Activated CD8-positive, alpha-beta memory T cell treated with anti-CD3 and anti-CD28 coated beads for 36 hours (primary cell): ENCODE measurements at places on chromosomes 12 and 14. TPM values are rescaled to one million over a fixed set of nuclear protein-coding genes. Genes with fewer than 3 reads are reported as not detected.

KLRF2 gene
- not detected for total RNA-seq

TPH2 gene
- not detected for total RNA-seq

DPY19L2 gene
- total RNA-seq = 8.7 TPM

HOXC4 gene
- 1.0 TPM for total RNA-seq

TTC8 gene
- 7.4 TPM for total RNA-seq

KRT79 gene
- 0.23 TPM for total RNA-seq

COX8C gene
- not detected for total RNA-seq

ARHGEF40 gene
- 0.11 TPM for total RNA-seq

OR10P1 gene
- total RNA-seq = not detected

ADAMTS20 gene
- total RNA-seq = not detected

MTHFD1 gene
- 268 TPM for total RNA-seq

LMO3 gene
- total RNA-seq = not detected

GLT8D2 gene
- total RNA-seq = 0.10 TPM

DCAF11 gene
- total RNA-seq = 60.3 TPM

TRPV4 gene
- not detected for total RNA-seq

FOXM1 gene
- 79.1 TPM for total RNA-seq

ACTN1 gene
- 73.8 TPM for total RNA-seq

PIANP gene
- 0.55 TPM for total RNA-seq

MMP14 gene
- 1.8 TPM for total RNA-seq

TMEM63C gene
- 1.3 TPM for total RNA-seq

THAP2 gene
- 8.7 TPM for total RNA-seq

SLC35F4 gene
- not detected for total RNA-seq

CLEC9A gene
- total RNA-seq = not detected

PAH gene
- total RNA-seq = not detected

NRXN3 gene
- total RNA-seq = not detected

DLGAP5 gene
- total RNA-seq = 46.6 TPM

C12orf54 gene
- total RNA-seq = not detected

ADIPOR2 gene
- 66.4 TPM for total RNA-seq

DHH gene
- total RNA-seq = not detected

ENO2 gene
- 175 TPM for total RNA-seq

PTPRB gene
- total RNA-seq = not detected

CRIP1 gene
- total RNA-seq = 285 TPM

TC2N gene
- 14.6 TPM for total RNA-seq

ERC1 gene
- total RNA-seq = 25.8 TPM

FRMD6 gene
- total RNA-seq = 2.1 TPM

E2F7 gene
- total RNA-seq = 7.9 TPM

P2RX7 gene
- 5.0 TPM for total RNA-seq

SSPN gene
- not detected for total RNA-seq

MMP17 gene
- 0.51 TPM for total RNA-seq

SLC25A47 gene
- not detected for total RNA-seq

TDRD9 gene
- 0.50 TPM for total RNA-seq

MOK gene
- total RNA-seq = 9.6 TPM

CLEC14A gene
- not detected for total RNA-seq

SLC17A8 gene
- total RNA-seq = not detected
